ENCODE measurements at places on chromosomes 2 and 18.

DNA sequence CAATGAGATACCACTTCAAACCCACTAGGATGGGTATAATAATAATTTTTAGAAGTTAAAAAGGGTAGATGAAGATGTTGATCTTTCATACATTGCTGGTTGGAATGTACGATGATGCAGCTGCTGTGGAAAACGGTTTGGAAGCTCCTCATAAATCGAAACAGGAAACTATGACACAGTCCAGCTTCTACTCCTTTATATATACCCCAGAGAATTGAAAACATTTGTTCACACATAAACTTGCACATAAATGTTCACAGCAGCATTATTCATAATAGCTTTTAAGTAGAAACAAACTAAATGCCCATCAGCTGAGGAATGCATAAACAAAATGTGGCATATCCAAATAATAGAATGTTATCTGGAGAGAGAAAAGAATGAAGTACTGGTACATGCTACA lies 95.0 kb downstream of the STRADB start:
- no peak for DNase-seq

- DNase-seq = peak; percentile 16
Observed at GRCh38 chr2:203869223-203870042, 1.9 kb downstream of the CTLA4 start.

DNA sequence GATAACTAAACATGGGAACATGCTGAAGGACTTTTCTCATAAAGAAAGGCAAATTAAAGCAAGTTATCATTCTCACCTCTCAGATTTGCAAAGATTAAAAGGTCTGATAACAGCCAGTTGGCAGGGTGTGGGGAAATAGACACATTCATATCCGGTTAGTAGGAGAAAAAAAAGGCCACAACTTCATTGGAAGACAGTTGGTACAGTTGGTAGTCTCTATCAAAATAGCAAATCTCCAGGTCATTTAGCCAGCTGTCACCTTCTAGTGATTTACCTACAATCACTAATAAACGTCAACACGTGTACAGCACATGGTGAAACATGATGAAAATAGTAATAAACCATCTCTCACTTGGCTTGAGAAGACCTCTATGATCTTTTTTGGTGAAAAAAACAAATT lies 16.6 kb downstream of the INPP5D start:
- DNase-seq = no peak

DNA sequence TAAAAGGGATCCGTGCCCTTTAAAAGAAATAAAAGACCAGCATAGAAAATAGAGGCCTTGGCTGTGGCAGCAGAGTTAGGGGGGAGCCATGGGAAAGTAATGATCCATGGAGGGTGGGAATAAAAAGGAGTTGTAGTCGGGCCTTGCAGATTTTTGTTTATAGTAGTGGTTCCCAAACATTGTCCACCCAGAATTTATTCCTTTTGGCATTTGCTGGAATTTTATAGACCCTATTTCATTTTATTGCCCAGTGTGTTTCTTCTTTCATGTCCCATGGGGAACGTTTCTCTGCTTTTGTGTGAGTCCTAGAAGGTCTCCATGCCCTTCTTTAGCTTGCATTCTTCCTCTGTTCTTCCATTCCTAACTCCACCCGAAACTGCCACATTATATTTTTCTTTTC lies 222.2 kb downstream of the LTBP1 start:
- no peak for DNase-seq

- no peak for DNase-seq
Observed at GRCh38 chr18:79868811-79869541, 71.2 kb downstream of the KCNG2 start.

DNA sequence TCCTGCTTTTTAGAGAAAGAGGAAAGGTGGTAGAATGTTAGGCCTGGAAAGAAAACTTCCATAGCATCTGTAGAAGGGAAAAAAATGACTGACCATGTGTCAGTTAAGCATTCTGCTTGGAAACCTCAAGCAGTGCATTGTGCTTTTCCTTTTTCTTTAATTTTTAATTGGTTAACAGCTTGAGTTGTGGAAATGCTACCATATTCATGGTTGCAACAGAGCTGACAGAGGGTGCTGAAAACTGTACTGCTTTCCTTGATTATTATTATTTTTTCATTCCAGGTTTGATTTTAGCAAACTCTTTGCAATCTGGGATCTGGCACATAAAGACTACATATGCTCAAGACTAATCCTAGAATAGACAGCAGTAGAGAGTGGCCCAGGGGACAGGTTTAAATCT lies 404.5 kb downstream of the EPHA4 start:
- no peak for DNase-seq

GRCh38 chr18:12028674-12029073 lies 47.4 kb downstream of the IMPA2 start:
- DNase-seq = no peak

GRCh38 chr2:235925250-235925919 lies 242.8 kb downstream of the GBX2 start:
- no peak for DNase-seq

- DNase-seq = no peak
Observed at GRCh38 chr2:173547499-173547898, 192.8 kb downstream of the CDCA7 start.

- DNase-seq = no peak
Observed at GRCh38 chr2:54589340-54590215, 133.5 kb downstream of the SPTBN1 start.

- no peak for DNase-seq
Observed at GRCh38 chr2:69131983-69132675, 119.2 kb downstream of the ANTXR1 start.

DNA sequence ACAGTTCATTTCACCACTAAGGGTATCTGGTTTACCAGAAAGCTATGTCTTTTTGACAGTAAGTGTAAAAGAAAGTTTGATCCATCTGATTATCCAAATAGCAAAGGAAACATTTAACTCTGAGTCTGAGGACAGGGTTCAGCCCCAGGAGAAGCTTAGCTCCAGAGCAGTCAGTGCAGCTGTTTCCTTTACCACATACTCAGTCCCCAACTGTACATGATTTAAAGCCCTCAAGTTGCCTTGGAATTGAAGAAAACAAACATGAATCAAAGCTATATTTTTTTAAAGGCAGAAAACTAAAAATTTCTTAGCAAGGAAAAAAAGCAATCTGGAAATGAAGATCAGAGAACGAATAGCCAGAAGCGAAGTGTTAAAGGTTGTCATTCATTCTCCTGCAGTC lies 746.0 kb downstream of the METTL4 start:
- no peak for DNase-seq

GRCh38 chr2:240457223-240458043 lies 22.0 kb downstream of the GPC1 start:
- no peak for DNase-seq

DNA sequence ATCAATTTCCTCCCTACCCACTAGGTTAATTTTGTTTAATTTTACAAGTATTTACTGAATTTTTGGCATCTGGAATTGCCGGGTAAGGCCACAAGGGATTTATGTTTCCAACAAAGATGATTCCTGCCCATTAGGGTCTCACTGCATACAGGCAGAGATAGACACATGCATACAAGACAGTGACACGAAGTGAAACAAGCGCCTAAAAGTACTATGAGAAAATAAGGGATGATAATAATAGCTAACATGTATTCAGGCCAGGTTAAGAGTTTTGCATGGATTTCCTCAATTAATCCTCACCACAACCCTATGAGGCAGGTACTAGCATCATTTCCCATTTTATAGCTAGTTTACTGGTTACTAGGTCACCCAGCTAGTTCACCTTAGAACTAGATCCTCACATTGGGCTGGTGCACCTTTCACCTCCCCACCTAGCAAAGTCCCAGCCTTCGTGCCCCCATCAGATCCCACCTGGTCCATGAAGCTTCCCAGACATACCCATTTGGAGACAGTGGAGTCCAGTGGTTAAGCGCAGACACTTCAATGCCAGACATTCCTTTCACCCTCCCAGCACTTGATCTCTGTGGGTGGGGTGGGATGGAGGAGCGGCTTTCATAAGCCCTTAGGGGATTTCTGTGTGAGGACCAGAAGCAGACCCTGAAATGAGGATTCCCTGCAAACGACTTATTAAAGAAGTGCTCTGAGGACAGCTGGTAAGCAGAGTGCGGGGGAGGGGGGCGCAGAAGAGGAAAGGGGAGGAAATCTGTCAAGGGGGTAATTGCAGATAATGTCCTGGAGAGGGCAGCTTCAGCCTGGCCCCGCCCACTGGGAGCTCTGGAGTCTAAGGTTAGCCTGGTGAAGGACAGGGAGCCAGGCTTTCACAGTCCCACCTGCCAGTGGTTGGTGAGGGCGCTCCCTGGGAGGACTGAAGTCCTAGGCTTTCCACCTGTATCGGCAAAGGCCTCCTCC lies 5.8 kb upstream of the DGUOK start:
- no peak for DNase-seq
